NB4 (cell line): ENCODE measurements at places on chromosomes 1 and 21.

DNA sequence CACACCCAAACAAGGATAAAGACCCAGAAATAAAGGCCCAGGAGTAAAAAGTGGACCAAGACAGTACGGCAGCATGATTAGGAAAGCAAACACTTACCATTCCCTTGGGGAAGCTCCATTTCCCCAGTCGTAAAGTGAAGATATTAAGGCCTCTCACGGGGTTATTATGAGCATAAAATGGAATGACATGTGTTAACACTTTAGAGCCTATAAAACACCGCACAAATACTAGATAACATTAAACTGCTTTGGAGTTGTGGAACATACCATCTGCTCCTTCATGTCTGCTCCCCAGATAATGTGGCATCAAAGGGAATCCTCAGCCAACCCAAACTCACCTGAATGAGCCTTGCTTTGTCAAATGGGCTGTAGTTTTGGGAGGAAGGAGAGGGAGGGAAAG, 8.9 kb upstream of the ITLN2 start:
- DNase-seq = no peak

DNA sequence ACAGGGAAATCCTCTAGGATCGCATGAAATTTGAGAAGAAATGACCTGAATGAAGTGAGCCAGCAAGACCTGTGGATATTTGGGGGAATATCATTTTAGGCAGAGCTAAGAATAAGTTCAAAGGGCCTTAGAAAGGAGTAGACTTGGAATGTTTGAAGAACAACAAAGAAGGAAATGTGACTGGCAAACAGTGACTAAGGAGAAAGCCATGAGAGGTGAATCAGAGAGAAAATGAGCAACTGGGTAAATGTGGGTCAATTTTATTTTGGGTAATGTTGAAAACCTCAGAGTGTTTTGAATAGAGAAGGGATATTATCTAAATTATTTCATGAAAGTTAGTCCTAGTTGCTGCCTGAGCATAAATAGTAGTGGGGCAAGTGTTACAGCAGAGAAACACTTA, 672.8 kb downstream of the LMO4 start:
- DNase-seq = no peak

GRCh38 chr1:230365723-230366307, 60.3 kb downstream of the PGBD5 start:
- DNase-seq = peak; percentile 16

DNA sequence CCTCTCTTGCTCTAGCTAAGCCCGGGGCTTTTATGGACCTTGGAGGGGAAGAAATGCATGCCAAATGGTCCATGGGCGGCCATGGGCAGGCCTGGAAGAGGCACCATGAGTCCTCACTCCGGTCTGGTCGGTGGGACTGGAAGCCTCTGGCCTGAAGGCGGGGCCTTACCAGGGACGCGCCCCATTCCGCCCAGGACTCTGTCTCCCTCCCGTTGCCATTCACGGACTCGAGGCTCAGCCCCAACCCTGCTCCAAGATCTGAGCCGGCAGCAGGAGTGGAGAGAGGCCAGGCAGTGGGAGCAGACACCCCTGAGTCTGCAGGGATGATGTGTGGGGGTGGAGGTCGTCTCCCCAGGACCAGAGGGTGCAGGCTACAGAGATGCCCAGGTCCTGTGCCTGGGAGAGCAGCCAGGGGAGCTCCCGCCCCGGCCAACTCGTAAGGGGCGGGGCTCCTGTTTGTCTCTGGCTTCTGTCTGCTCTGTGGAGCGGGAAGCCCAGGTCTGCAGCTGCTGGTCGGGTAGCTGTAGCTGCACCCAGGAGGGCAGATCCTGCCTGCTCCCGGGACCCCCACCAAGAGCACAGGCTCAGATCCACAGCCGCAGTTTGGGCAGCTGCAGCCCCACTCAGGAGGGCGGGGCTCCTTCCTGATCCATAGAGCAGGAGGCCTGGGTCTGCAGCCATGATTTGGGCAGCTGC, 8.3 kb upstream of the KANK4 start:
- no peak for DNase-seq

GRCh38 chr21:37149411-37149810, 76.4 kb downstream of the TTC3 start:
- DNase-seq = no peak

GRCh38 chr1:74505928-74506710, 6.3 kb downstream of the LRRC53 start:
- no peak for DNase-seq

GRCh38 chr1:43303471-43304313, 2.9 kb downstream of the TIE1 start:
- DNase-seq = no peak

GRCh38 chr1:246599315-246599714, 33.1 kb downstream of the CNST start:
- no peak for DNase-seq

- no peak for DNase-seq
These were observed 166.3 kb downstream of the DUSP10 start for GRCh38 chr1:221575605-221576004.

DNA sequence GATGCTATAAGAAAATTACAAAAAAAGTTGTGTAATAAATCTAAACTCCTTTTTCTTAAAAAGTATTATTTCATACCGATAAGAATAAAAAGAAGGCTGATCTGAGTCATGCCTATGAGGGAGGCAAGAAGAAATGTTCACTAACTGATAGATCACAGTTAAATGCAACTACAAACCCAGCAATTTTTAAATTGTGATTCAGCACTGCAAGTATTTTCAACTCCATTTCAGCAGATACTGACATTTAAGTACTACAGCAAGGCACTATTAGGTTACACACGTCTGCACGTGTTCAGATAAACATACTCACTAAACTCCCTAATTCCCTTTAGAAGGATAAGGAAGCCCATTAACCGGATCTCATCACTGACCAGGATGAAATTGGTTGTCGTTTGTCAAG, 213.3 kb upstream of the ZRANB2 start:
- DNase-seq = no peak

DNA sequence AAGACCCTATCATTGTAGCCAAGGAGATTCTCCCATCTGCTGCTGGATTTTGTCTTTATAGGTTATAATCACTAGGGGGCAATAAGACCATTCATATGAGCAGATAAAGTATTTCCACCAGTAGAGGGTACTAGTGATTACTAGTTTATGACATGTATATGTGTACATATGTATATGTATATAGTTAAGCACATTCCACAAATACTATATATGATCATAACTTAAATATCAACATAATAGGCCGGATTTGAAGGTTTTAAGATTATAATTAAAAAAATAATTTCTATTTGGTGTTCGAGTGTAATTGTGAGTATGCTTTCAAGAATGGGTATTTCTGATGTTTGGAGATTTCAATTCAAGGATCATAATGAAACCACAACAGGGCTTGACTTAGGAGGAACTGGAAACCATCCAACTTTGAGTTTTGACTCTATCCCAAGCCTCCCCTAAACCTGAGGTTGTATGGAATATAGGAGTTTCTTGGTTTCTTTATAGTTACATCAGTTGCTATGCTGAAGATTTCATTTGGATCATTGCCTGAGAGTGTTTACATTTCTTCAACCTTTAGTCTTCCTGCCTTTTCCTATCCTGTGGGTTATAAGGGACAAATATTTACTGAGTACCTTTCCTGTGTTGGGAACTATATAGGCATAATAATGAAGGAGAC, 16.9 kb downstream of the TCEANC2 start:
- peak; percentile 72 for DNase-seq
